ENCODE measurements at places on chromosomes 3 and 15.

DNA sequence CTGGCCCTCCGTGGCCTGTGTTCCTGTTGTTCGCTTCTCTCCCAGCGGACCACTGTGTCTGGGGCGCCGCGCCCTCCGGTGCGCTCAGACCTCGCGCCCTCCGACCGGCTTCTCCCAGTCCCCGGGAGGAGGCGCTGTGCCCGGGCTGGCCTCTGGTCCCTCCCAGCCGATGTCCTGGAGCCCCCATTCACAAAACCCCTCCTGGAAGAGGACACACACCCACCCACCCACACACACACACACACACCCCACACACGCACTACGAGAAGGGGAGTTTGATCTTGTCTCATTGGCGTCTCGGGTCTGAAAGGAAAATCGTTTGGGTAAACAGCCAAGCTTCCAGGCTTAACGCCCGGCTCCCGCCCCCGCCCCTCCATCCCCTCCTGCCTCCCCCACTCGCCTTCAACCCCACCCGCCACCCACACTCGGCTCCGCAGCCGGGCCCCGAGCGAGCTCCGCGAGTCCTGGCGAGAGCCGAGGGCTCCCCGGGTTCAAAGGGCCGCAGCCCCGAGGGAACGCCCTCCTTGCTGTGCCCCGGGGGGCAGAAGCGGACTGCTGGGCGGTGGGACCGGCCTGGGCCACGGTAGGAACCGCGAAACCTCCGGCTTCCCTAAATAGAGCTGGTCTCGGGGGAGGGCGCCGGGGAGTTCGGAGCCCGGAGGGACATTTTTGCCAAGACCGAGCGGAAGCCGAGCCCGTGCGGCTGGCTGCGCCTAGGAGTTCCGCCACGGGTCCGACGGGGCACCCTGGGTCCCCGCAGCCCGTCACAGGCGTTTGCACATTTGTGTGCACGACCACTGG lies 23.6 kb downstream of the NR2F2 start:
- no peak for DNase-seq

DNA sequence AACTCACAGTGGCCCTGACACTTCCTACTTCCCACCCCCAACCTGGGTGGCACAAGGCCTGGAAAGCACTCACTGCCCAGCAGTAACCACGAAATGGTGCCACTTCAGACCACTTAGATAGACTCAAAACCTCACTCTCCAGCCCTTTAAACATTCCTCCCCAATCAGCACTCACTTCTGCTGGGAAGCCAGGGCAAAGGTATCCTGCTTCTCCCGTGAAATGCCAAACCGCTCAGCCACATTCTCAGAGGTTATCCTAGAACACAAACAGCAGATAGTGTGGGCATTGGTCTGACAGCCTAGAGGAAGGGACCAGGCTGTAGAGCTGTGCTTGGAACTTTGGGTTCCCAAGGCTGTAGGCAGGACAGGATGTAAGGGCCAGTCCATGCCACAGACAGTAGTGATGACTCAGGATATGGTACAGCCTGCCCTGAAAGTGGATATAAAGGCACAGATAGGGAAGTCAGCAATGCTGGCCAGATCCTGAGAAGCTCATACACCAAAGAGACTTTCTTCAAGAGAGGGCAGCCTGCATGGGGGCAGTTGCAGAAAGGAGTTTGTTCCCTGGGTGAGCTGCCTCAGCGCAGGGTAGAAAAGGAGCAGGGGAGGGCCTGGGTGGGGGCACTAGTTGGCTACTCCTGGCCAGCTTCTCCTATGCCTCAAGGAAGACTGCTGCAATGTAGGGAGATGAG lies 9.2 kb downstream of the ACAA1 start:
- DNase-seq, result no peak

DNA sequence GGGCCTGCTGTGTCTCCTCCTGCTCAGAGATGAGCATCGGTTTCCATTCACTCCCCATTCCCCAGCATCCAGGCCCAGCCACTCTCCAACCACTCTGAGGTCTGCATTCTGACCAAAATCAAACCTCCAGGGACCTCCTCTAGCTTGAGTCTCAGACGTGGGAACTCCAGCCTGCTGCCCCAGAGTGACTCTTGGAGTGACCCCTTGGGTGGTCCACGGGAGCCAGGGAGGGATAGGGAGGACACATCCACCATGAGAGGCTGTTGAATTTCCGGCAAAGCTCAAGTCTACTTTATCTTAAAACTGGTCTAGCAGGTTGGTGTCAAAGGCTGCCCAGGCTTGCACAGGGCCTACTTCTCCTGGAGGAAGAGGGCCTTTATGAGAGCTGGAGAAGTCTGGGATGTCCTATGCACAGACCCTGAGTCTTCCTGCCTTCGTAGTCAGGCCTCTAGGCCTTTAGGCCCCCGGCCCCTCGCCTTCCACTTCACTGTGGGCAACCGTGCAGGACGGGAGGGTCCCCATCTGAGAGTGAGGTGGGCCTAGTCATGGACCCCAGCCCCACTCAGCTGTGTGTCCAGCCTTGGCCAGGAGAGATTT lies 8.9 kb downstream of the CISH start:
- DNase-seq, result peak; percentile 35

DNA sequence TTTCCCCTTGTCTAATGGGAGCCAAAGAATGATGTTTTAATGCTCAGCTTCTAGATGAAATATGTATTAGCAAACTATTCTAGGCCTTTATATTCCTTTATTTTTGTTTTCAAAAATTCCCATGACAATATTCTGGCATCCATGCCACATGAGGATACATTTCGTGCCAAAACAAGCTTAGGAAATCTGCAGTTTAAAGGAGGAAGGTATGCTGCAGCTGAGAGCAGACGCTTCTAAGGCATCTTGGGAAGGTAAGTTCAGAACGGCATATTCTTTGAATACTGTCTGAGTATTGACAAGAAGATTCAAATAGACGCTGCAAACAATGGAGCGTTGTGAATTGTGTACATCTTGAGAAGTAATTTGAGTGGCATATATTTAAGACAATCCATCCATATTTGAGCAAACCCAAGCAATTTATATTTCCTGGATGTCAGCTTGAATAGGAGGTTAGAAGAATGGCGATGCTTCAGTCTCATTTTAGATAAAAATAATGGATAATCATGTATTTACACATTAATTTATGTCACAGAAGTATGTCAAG lies 158.6 kb downstream of the RAP2B start:
- DNase-seq, result no peak

DNA sequence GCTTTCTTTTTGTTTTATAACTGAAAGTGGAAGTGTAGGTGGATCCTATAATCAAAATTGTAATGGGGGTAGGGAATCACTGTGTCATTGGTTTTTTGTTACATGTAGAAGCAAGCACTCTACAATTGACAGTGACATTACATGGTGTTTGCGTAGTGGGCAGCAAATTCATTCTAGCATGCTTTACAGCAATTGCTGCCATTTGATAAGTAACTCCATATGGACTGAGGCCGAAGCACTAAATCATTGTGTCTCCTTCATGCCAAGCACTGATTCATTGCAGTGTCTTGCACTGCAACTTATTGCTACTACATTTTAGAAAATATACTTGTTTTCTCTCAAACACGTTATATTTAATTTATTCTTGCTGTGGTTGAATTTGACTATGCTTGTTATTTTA lies 933.9 kb downstream of the NSUN3 start:
- no peak for DNase-seq
